ELR (cell line): ENCODE measurements at places on chromosomes 7 and 10.

DNA sequence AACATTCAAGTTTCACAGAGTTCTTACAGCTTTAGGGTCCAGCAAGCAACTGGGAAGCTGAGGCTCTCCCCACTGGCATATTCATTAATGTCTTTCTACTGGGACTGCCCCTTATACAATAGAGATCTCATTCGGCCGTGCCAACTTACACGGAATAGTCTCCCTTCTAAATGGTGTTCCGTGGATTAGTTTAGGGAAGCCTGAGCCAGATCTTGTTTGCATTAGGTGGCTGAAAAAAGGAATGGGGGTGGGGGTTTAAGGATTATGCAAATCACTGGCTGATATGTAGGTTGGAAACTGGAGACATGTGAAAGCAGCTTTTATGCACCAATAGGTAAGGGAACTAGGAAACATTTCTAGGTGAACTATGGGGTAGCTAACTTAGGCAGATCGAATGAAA, 218.3 kb downstream of the TRIL start:
- no peak for DNase-seq

GRCh38 chr7:47945261-47946015, 2.8 kb downstream of the PKD1L1 start:
- DNase-seq, result peak; percentile 79

DNA sequence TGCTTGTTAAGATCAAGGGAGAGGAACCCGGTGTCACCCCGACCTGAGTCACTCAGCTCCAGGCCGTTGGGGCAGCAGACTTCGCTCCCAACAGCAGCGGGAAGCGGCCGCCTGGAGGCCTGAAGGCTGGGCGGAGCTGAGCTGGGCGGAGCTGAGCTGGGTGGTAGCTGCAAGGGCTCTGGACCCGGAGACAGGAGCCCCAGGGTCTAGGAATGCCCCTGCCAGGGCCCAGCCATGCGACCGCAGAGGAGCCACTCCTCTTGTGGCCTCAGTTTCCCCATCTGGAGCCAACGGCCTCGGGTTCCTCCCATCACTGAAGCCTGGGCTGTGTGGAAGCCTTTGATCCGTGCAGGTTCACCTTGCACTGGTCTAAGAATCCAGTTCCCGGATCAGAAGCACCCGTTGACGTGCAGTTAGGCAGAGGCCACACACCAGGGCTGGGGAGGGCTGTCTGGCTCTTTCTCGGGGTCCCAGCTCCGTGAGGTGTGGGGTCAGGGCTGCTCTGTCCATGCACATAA, 21.9 kb upstream of the DPYSL4 start:
- no peak for DNase-seq

DNA sequence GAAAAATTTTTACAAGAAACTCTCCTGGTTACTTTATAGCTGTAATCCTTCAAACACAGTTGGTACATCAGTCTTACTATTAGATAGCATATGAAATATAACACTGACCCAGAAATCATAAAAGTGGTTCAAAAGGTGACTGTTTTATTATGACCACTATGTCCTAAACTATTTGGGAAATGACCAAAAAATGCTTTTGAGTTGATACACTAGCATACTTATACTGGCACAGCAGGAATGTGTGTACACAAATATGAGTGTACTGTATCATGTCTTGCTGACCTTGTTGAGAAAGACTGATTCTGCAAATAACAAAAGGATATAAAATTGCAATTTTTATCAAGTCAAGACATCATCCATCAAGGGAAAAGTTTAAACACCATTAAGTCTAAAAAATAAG, 24.3 kb downstream of the CSTF2T start:
- no peak for DNase-seq

DNA sequence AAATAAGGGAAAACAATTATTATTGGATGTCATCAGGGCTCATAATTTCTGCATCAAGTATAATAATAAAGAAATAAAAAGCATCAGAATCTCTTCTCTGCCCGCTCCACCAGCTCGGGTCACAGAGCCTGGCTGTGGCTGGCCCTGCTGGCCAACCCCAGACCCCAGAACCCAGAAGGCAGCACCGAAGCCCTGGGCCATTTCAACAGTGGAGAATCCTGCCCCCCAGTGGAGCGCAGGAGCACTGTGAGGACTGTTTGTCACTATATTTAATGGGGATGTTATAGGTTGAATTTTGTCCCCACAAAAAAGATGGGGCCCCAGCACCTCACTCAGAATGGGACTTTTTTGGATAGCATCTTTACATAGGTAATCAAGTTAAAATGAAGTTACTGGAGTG, 27.3 kb downstream of the DENND11 start:
- DNase-seq, result no peak

- no peak for DNase-seq
Observed at GRCh38 chr7:80679921-80680907, 41.8 kb downstream of the CD36 start.

DNA sequence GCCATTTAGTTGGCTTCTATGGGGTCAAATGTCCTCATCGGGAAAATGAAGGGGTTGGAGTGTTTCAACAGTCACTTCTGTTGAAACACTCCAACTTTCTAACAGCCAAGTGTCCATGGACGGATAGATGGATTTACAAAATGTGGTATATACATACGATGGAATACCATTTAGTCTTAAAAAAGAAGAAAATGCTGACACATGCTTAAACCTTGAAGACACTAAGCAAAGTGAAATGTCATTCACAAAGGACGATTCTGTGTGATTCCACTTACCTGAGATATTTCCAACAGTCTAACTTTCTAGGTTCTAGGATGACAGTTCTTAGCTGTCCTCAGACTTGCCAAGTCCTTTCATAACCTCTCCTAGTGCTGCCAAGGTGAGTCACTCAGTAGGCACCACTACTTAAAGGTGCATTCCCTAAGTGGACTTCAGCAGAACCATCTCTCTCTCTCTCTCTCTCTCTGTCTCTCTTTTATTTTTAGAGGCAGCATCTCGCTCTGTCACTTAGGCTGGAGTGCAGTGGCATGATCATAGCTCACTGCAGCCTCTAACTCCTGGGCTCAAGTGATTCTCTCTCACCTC, 69.0 kb downstream of the DENND2A start:
- DNase-seq, result peak; percentile 17

DNA sequence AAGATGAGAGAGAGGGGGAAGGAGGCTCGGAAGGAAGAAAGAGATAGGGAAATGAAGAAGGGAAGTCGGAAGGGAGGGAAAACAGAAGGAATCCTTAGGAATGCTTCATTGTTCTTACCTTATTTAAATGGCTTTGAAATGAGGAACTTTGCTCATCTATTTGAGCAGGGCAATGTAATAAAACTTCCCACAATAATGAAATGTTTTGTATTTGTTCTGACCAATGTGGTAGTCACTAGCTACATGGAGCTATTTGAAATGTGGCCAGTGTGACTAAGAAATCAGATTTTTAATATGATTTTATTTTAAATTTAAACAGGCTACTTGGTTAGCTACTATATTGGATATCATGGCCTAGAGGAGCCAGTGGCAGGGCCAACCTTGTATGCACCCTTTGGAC, 510.6 kb downstream of the HTR7 start:
- DNase-seq, result no peak

DNA sequence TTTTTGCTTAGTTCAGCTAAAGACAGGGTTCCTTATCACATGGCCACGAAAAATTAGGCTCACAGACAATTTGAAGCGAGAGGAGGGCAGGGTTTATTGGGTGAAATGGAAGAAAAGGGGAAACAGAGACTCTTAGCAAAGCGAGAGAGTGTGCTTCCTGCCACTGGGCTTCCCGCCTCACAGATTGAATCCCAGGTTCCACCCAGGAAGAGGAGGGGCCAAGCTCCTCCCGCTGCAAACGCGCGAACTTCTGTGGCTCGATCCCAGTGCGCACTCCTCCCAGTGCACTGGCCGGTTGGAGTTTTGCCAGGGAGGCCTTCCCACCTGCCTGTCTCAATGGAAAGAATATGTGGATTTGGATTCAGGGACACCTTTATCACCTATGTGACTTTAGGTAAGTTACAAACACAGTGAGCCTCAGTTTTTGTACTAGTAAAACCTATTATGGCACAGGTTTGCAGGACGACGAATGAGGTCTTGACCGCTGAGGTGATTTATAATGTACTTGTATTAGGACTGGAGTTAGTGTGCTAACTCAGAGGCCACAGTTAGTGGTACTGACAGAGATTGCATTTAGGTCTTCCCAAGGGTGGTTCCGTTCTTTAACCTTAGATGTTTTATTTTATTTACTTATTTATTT, 48.5 kb upstream of the SP8 start:
- no peak for DNase-seq

- no peak for DNase-seq
Observed at GRCh38 chr7:78247910-78248689, 449.5 kb downstream of the PHTF2 start.

GRCh38 chr10:60986791-60987190, 42.8 kb upstream of the RHOBTB1 start:
- no peak for DNase-seq

DNA sequence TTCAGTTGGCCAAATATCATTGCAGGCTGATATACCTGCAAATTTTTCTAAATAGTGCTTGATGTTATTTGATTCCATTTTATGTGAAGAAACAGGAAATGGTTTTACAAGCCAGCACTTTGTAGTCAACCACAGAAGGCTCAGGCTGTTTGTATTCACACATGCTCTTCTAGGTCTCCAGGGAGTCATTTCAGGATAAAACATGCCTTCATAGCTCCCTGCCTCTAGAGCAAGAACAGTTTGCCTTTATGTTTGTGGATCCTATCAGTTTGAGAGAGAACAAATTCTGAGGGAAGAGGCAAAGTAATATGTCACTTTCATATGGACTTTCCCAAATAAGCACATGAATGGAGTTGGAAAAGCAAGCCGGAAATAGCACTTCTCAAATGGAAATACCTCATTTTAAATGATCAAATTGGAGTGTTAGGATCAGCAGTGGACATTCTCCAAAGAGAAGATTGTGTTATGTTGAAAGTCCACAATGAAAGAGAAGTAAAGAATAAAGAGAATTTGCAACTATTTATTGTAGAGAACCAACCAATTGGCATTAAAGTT, 277.6 kb downstream of the KCND2 start:
- DNase-seq, result no peak

- DNase-seq, result no peak
Observed at GRCh38 chr10:14673189-14673861, 101.4 kb downstream of the FAM107B start.

DNA sequence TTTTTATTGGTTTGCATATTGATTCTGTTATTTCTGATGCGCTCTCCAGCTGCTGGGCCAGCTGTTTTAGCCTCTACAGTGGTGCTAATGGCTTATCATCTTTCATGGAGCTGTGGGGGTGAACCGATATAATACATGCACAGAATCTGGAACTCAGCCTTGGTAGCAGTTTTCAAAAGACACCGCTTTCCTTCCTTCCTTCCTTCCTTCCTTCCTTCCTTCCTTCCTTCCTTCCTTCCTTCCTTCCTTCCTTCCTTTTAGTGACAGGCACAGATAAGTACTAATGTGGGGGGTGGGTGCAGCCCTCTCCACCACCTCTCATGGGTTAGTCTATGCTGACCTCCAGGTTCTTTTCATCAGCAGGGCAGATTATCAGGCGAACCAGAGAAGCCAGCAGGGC, 31.9 kb upstream of the C10orf53 start:
- no peak for DNase-seq

GRCh38 chr10:1186683-1186990, 130.5 kb downstream of the WDR37 start:
- DNase-seq, result no peak

DNA sequence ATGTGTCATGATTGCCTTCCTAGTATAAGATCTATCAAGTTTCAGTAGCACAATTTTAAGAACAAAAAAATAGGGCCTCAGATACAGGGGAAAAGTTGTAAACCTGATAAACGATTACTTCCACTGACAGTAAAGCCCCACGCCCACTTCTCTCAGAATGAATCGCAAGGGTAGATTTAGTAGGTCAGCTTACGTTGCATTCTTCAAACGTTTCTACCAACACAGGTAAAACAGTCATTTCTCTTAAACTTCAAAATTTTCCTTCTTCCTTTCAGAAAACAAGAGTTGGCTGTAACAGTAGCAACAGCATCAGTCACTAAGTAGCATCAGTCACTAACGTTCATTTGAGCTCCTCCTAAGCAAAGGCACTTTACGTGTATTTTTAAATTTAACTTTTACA, 221.5 kb downstream of the ADAM12 start:
- no peak for DNase-seq
